ENCODE measurements at places on chromosomes 16 and 17. TPM values are rescaled to one million over a fixed set of nuclear protein-coding genes. Genes with fewer than 3 reads are reported as not detected.

The FOXF1 gene
- total RNA-seq, result 0.69 TPM

The ICAM2 gene
- total RNA-seq, result 37.0 TPM

The GSG1L2 gene
- not detected for total RNA-seq

The CETP gene
- 2.0 TPM for total RNA-seq

The OR2C1 gene
- 1.3 TPM for total RNA-seq

The KCTD11 gene
- total RNA-seq, result 10.4 TPM

The AGRP gene
- not detected for total RNA-seq

The UTS2R gene
- total RNA-seq, result not detected

The ABAT gene
- total RNA-seq, result 157 TPM

The CRHR1 gene
- total RNA-seq, result 1.9 TPM

The CALB2 gene
- 16.6 TPM for total RNA-seq

The ENO3 gene
- total RNA-seq, result 4.9 TPM

DNA sequence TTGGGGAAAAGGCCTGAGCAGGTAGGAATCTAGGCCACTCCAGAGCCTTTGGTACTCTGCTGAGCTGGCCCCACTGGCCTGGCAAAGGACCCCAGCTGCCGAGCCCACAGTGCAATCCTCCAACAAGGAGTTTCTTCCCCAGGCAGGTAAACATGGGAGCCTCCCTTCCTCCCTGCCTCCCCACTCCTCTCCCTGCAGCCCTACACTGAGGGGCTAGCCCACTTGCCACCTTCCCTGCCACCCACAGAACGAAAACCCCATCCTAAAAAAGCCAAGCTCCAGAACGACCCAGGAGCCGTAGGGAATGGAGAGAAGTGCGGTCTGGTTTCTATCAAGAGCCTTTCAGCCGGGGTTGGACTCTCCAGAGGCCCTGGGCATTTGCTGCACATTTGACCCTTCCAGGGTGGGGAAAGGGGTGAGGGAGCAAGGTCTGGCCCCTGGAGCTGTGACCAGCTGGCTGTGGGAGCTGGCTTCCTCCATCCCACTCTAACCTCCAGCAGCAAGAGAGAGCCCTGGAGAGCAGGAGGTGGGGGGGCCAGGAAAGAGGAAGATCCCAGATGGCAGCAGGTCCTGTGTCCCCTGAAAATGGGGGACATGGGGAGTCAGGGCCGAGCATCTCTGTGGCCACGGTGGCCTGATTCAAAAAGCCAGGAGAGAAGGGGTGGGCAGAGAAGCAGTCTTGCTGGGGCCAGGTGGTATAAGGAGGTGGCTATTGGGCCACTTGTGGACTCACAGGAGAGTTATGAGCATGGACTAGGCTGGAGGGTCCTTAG is 1.3 kb downstream of the HID1 start:
- DNase-seq, result no peak

DNA sequence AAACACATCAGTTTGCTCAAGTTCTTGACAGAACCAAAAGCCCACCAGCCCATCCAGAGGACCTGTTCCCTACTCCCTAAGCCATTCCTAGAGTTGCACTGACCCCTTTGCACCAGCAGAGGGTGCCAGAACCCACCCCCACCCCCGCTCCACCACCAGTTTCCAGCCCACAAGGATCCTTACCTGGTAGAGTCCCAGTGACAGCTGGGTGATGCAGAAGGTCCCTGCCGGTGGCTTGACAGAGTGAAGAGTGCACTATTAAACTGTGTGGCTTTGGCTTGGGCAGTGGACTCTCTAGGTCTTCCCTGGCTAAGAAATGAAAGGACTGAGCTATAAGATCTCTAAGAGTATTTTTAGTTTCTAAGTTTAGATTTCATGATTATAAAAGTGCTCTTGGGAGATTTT is 73.3 kb upstream of the MTMR4 start:
- DNase-seq, result peak; percentile 9

- no peak for DNase-seq
Observed at GRCh38 chr17:74785981-74786360, 9.8 kb upstream of the NAT9 start.

- DNase-seq, result peak; percentile 95
Observed at GRCh38 chr17:19744922-19745757, 3.0 kb downstream of the ALDH3A1 start.

GRCh38 chr17:15087946-15088345 is 177.2 kb downstream of the PMP22 start:
- DNase-seq, result no peak

DNA sequence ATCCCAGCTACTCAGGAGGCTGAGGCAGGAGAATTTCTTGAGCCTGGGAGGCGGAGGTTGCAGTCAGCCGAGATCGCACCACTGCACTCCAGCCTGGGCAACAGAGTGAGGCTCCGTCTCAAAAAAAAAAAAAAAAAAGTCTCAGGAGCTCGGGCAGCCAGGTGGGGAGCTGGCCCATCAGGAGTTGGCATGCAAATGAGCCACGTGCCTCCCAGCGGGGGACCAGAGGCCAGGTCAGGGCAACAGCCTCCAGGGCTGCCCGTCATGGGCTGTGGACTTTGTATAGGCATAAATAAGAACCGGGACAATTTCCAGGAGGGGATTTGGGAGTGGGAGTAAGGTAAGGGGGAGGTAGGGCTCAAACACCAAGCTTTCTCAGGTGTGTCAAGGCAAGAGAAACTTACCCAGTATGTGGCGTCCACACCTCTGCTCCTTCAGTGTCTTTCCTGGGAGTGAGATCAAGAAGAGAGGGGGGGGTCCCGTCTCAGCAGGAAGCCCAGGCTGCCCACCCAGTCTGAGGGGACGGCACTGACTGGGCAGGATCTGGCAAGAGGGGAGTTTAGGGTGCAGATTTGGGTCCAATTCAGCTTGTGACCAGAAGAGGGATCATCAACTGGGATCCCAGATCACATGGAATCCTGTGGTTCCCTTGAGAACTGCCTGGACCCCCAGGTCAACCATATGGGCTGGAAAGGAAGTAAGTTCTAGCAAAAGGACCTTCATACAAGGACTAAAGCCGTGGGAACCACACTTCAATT is 22.3 kb upstream of the G6PC1 start:
- no peak for DNase-seq

GRCh38 chr16:27430923-27431484 is 29.0 kb downstream of the IL21R start:
- no peak for DNase-seq

DNA sequence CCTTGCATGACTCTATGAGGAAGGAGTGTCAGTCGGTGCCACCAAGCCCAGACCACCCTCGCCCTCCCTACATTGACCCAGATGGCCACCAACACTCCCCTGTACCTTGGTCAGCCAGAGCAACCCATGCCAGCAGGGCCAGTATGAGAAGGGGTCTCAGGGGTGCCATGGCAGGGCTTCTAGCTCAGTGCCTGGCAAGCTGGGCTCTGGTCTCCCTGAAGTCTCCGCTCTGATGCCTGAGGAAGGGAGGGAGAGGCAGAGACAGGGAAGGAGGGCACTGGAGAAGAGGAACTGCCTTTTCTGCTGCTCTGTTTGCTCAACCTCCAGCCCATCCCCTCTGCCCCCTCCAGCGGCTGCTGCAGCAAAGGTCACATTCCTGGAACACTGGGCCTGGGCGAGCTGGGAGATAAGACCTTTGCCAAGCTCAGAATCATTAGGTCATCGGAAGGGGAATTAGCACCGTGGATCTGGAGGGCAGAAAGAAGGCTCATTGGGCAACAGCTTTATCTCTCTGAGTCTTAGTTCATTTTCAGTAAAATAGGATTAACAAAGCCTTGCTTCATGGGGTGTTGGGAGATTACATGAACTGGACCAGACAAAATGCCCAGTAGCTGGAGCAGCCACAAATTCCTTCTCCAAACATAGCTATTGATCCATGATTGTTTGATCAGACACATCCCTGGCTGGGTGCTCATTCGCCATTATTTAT is at the start of gene VTN:
Gene VTN (minus strand): TSS at position 273 of the 709 bp plus-strand sequence. CDS start 104 bp downstream, at position 169.
- no peak for DNase-seq

DNA sequence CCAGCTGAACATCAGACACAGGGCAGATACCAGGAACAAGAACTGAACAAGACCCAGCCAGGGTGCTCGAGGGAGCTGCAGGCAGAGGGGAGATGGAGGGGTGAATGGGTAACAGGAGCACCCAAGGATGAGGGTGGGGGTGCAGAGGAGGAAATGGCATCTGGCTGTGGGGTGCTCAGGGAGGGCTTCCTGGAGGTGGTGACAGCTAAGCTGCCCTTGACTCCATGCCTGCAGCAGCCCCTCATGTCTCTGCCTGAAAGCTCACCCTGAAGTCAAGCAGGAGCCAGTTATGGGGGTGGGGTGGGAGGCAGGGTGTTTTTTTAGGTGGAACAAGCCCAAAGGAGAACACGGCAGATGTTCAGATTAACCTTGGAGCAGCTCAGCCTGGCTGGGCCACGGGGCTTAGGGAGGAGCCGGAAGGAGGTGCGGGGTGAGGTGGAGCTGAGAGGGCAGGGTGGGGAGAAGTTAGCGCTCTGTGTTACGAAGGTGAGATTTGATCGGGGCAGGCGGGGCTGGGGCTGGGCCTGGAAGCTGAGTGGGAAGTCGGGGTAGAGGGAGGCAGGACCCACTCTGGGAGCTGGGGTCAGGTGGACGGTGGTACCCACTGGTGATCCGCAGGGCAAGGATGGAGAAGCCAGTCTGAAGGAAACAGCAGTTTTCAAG is 143.0 kb downstream of the ENGASE start:
- DNase-seq, result no peak

DNA sequence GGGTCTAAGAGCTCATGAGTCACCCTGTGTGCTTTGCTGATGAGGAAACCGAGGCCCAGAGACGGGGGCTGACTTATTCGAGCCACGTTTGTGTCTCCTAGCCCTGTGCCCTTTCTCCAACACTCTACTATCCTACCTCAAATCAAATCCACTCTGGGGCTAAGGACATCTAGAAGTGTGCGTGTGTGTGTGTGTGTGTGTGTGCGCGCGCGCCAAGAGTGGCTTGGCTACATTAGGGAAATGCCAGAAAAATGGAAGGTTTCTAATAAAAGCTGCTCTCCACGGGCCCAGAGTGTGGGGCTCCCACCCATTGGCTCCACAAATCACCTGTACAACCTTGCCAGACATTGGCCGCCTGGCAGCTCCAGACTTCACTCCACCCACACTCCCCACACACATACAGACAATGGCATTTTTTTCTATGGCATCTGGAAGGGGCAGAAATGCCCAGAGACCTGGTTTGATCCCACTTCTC is 30.3 kb upstream of the PHOSPHO1 start:
- DNase-seq, result no peak

- DNase-seq, result no peak
Observed at GRCh38 chr16:22400900-22401299, 26.5 kb upstream of the CDR2 start.

GRCh38 chr16:28053461-28053860 is 10.1 kb downstream of the GSG1L start:
- DNase-seq, result no peak

Data from spinal cord (tissue), 10 donors.